ENCODE measurements at places on chromosomes 16 and 17. TPM values are rescaled to one million over a fixed set of nuclear protein-coding genes. Genes with fewer than 3 reads are reported as not detected.

- H3K36me3 ChIP-seq = peaks cover 3% of the 10 kb centered on the region
- DNase-seq = no peak
- no peak overlapping the region for H3K4me3 ChIP-seq
- no peak overlapping the region for H3K27ac ChIP-seq
- no peaks in the 10 kb centered on the region for H3K4me1 ChIP-seq
Measured at GRCh38 chr16:23514381-23515152, 4.3 kb upstream of the GGA2 start.

Gene RTN4RL1
- total RNA-seq = 1.4 TPM

Gene KDM6B
- 6.1 TPM for total RNA-seq

DNA sequence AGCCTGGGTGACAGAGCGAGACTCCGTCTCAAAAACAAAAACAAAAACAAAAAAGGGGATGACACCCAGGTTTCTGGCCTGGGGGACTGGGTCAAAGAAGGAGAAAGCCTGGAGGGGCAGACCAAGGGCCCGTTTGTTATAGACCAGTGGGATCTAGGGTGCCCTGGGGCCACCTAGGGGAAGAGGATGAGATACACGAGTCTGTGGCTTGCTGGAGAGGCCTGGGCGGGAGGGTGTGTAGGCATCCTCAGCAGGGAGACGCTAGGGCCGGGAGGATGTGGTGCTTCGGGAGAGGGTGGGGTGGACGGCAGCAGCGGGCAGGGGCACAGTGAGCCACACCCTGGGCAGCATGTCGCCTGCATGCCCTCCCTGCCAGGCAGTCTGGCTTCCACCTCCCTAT is 17.1 kb upstream of the CRK start:
- no peaks in the 10 kb centered on the region for H3K36me3 ChIP-seq
- no peak for DNase-seq
- H3K4me3 ChIP-seq = no peak overlapping the region
- no peaks in the 10 kb centered on the region for H3K27me3 ChIP-seq

DNA sequence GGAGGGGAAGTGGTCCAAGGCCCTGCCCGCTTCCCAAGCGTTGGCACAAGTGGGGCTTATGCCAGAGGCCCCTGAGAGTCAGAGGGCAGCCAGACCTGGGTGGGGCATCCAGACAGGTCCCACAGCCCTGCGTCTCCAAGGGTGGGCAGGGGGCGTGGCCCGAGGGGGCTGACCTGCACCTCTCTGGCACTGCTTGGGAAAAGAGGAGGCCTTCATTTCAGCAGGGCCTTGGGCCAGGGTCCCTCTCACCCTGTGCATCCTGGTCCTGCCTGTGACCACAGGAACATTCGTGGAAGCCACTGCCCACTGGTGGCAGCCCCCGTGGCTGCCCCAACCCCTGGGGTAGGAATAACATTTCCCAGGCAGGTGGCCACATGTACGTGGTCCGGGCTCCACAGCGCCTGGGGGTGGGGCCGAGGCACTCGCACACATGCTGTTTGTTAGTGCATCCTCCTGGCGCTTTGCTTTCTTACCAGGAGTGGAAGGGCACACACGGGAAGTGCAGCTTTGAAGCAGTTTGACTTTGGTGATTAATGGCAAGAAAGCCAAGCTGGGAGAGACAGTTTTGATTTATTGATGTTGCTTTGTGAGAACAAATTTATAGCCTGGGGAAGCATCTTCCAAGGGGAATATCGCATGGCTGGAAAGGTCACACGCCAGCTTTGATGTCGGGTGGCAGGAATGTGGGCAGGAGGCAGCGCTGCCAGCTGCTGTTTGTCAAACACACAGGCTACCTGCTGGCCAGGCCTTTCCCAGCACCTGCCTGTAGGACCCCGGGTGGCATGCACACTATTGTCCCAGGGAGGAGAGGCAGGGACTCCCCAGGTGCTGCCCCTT is 4.3 kb downstream of the CENPX start:
- H3K4me1 ChIP-seq = no peaks in the 10 kb centered on the region
- H3K27me3 ChIP-seq = no peaks in the 10 kb centered on the region
- no peak overlapping the region for H3K4me3 ChIP-seq

Gene P2RX1
- not detected for total RNA-seq

DNA sequence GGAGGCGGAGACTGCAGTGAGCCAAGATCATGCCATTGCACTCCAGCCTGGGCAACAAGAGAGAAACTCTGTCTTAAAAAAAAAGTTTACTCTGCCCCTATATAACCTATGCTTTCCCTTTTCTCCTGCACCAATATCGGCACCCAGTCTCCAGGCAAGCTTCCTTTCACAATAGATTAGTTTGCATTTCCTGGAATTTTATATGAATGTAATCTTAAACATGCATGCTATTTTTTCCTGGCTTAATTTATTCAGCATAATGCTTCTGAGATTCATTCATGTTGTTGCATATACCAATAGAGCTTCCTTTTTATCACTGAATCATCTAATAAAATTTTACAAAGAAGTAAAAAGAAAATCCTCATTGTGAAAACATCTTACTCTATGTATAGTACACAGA is 59.4 kb downstream of the USP32 start:
- H3K4me1 ChIP-seq = no peaks in the 10 kb centered on the region
- no peak for DNase-seq
- H3K4me3 ChIP-seq = no peak overlapping the region
- no peaks in the 10 kb centered on the region for H3K36me3 ChIP-seq

Gene SLC16A11
- total RNA-seq = 0.84 TPM

DNA sequence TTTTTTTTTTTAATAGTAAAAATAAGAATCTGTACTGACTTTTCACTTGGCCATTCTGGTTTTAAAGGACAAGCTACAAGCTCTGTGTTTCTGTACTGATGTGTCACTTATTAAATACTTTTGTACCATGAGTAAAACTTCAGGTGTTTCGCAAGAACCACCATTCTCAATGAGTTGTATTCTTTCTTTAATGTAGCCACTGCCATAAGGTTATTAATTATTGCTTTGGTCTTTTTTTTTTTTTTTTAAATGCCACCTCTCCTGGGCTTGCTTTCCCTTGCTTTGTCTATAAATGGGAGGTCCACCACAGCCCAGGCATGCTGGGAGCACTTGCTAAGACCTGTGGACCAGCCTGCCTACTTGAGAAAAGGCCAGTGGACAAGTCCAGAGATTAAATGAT is 8.4 kb downstream of the ARL2BP start:
- DNase-seq = no peak
- H3K27me3 ChIP-seq = no peaks in the 10 kb centered on the region
- H3K27ac ChIP-seq = peak overlapping the region; percentile 79
- H3K4me1 ChIP-seq = no peaks in the 10 kb centered on the region
- H3K36me3 ChIP-seq = no peaks in the 10 kb centered on the region

DNA sequence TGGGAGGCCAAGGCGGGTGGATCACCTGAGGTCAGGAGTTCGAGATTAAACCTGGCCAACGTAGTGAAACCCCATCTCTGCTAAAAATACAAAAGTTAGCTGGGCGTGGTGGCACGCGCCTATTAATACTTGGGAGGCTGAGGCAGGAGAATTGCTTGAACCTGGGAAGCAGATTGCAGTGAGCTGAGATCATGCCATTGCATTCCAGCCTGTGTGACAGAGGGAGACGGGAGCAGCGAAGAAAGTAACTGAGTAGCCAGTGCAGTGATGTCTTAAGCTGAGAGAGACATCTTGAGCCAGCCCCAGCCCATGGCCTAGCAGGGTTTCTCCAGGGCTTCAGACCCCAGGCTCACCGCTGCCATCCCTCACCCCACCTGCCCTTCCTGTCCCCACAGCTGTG is 9.8 kb upstream of the SMIM5 start:
- no peak overlapping the region for H3K4me3 ChIP-seq
- H3K27ac ChIP-seq = no peak overlapping the region
- no peaks in the 10 kb centered on the region for H3K27me3 ChIP-seq
- peaks cover 6% of the 10 kb centered on the region for H3K36me3 ChIP-seq

Gene KRT14
- not detected for total RNA-seq
